Gastrocnemius medialis (tissue), 4 donors: ENCODE measurements at places on chromosomes 16 and 17. TPM values are rescaled to one million over a fixed set of nuclear protein-coding genes. Genes with fewer than 3 reads are reported as not detected.

GRCh38 chr17:27976331-27976730 lies 66.1 kb upstream of the NLK start:
- H3K4me1 ChIP-seq: no peaks in the 10 kb centered on the region
- no peaks in the 10 kb centered on the region for H3K27me3 ChIP-seq

Gene VPS9D1
- 4.2 TPM for total RNA-seq

Gene CD300LB
- not detected for total RNA-seq

DNA sequence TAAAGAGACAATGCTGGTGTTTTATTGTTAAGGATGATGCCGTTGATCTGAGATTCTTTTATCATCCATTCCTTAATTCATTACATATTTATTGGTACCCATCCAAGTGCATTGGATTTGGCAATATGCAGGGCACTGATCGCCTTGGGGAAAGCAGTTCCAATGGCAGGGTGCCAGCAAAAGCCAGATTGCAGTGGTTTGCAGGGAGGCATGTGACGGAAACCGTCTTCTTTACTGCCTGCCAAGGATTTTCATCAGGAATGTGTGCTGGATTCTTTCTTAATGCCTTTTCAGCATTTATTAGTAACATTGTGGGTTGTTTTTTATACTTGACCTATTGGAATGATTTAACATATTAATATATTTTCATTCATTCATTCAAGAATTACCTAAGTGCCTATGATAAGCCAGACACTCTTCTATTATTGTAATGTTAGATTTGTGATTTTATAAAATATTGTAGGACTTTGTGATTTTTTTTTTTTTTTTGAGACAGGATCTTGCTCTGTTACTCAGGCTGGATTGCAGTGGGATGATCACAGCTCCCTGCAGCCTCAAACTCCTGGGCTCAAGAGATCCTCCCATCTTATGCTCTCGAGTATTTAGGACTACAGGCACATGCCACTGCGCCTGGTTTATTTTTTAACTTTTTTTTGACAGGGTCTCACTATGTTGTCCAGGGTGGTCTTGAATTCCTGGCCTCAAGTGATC lies 93.4 kb upstream of the TNRC6A start:
- DNase-seq: peak; percentile 30
- peaks cover 2% of the 10 kb centered on the region for H3K4me1 ChIP-seq
- no peaks in the 10 kb centered on the region for H3K27me3 ChIP-seq
- no peaks in the 10 kb centered on the region for H3K36me3 ChIP-seq
- H3K4me3 ChIP-seq: no peak overlapping the region

Gene SLC35G6
- not detected for total RNA-seq

Gene PIMREG
- total RNA-seq: not detected

Gene CCT6B
- 3.7 TPM for total RNA-seq
